HS-27A (cell line): ENCODE measurements at places on chromosomes 16 and 17.

DNA sequence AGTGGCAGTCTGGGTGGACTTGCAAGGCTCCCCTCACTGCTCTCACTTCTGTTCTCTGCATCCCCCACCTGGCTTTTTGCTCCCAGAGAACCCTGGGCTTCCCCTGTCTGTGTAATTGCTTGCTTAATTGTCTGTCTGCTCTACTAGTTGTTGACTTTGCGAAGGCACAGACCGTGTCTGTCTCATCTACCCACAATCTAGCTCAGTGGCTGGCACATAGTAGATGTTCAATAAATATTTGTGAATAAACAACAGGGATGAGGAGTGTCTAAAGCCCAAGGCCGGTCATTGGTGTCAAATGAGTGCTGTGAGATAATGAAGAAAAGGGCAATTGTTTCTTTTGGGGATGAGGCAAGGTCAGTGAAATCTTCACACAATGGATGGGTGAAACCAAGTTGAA is 2.8 kb upstream of the SEZ6 start:
- DNase-seq, result no peak

- DNase-seq, result peak; percentile 67
Measured at GRCh38 chr17:15490634-15491261, 23.3 kb upstream of the CDRT4 start.

GRCh38 chr16:10579965-10580882 is at the start of gene EMP2:
Gene EMP2 (minus strand): TSS chr16:10580598. CDS start chr16:10547617, 32,981 bp downstream.
- peak; percentile 34 for DNase-seq

- DNase-seq, result no peak
Measured at GRCh38 chr17:14701886-14702285, 401.0 kb downstream of the HS3ST3B1 start.

DNA sequence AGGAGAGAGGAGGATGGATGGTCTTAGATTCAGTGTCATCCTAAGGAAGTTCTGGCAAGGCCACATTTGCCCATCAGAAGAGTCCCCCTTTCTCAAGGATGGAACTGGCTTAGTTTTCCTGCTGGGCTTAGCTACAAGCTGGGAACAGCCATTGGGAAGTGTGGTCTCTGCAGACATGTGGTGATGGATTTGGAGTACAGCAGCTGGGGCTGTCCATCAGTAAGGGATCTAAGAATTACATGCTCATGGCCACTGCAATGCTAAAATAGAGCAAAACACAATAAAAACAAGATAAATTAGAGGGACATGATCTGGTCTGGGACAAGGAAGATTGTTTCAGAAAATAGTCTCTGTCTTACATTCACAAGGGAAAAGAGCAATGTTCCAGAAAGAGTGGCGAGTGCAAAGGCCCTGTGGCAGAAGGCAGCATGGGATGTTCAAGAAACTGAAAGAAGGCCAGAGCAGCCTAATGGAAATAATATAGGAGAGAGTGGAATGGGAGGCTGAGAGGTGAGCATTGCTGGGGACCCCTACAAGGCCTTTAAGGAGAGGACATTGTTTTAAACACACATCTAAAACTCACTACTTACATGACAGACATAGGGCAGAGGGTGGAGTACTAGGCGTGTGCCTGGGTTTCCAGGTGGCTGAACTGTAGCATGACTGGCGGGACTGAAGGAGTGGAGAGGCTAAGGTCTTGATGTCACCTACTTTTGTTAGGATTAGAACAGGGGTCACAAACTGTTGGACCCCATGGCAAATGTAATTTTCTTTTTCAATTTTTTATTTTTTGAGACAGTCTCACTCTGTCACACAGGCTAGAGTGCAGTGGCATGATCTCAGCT is 17.0 kb upstream of the TOX3 start:
- DNase-seq, result no peak

DNA sequence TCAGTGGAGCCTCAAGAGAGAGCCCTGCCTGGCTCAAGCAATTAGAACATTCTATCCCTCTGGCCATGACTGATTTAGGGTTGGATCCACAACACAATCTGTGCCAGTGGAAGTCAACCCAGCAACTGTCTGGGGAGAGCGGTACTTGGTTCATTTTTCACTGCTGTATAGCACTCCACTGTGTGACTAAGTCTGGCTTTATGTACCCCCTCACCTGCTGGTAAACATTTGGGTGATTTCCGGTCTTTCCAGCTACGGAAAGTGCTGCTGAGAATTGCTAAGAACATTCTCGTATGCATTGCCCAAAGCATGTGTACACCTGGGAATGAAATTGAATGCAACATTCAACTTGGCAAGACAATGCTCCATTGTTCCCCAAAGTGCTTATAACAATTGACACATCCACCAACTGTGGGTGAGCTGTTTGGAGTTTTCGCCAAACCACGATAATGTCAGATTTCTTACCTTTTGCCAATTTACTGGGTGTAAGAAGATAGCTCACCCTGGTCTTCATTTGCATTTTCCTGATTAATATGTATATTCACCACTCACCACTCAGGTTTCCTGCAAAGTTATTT is 63.5 kb upstream of the MED9 start:
- DNase-seq, result no peak

DNA sequence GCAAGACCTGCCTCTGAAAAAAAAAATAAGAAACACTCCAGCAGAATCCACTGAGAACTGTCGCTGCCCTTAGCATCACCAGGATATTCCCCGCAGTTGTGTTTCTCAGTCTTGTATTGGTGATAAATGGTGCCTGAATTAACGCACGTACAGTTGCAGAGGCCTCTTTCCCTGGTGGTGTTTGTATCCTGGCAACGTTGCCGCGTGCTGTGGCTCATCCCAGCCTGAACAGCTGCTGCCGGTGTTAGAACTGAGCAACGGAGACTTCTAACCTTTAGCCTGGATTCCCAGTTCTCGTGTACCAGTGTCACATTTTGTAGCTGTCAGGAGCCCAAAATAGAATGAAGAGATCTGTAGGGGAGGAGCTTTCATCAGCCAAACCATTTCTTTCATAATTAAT is 4.8 kb downstream of the MLYCD start:
- DNase-seq, result no peak

DNA sequence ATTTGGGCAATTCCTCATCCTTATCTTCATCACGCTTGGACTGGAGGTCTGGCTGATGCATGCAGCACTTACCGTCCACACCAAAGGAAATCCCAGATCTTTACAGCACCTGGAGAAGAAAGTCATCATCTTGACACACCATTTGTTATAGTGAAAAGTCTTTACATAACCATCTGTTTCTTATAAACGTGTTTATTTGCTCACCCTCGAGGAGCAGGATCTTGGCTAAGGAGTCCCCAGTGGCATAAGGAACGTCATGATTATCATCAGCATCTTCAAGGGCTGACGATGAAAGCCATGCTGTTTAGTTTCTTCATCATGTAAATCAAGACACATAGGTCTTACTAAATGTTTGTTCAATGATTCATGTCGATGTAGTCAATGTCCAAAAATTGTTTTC is 248.8 kb upstream of the ELAC2 start:
- DNase-seq, result no peak

GRCh38 chr17:71900621-71901229 is 220.1 kb upstream of the SOX9 start:
- no peak for DNase-seq

GRCh38 chr17:67648032-67648905 is 69.5 kb upstream of the NOL11 start:
- DNase-seq, result no peak

GRCh38 chr17:6995500-6996255 is at the start of gene ALOX12:
Gene ALOX12 (plus strand): TSS chr17:6996049. CDS start chr17:6996118, 69 bp downstream.
- DNase-seq, result no peak

DNA sequence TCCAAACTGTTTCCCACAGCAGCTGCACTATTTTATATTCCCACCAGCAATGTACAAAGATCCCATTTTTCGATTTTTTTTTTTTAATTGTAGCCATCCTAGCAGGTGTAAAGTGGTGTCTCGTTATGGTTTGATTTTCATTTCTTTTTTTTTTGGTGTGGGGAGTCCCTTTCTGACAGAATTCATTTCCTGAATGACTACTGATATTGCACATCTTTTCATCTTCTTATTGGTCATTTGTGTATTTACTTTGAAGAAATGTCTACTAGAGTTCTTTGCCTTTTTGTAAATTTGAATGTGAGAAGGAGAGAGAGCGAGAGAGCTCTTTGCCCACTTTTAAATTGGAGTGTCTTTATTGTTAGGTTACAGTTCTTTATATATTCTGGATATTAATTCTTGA is 14.0 kb downstream of the CYB5B start:
- no peak for DNase-seq

DNA sequence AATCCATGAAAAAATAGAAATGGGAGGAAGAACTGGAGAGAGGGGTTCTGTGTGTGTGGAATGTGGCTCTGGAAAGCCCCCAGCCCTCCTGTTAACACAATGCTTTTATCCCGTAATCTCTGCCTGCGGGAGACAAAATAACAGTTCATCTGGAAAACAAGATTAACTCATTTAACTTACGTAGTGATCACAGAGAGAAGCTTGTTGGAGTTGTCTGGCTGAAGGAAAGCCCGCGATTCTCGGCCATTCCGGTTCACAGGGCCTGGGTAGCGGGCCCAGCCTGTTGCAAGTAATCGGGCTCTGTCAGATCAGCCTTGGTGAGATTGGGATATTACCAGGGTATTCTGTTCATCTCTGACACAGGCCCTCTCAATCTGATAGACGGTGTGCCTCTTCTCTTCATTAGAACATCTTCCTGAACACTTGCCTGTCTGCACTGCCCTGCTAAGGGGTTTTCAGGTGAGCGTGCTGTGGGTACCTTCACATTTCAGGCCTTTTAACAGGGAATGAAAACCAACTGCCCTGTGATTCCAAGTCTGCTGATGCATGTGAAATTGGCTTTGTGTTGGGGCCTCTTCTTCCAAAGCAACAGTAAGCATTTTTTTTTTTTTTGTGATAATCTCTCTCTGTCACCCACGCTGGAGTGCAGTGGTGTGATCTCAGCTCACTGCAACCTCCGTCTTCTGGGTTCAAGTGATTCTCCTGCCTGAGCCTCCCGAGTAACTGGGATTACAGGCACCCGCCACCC is 609.9 kb downstream of the WWOX start:
- no peak for DNase-seq

GRCh38 chr16:28260193-28260592 is 32.1 kb upstream of the SBK1 start:
- DNase-seq, result no peak

DNA sequence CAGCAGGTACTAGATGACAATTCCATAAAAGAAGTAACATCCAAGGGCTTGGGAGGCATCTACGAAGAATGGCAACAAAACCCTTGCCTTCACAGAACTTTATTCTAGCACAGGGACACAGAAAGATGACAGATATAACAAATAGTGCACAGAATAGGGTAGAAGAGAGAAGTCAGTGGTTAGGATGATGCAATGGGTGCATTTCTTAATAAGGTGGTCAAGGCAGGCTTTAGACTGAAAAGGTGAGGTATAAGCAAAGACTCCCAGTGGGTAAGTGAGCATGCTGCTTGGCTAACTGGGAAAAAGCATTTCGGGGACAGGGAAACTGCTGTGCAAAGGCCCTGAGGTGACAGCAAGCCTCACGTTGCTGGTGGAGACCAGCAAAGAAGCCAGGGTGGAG is 175.9 kb downstream of the XYLT1 start:
- DNase-seq, result no peak

GRCh38 chr17:53420035-53420641 is 402.6 kb upstream of the KIF2B start:
- DNase-seq, result no peak

GRCh38 chr17:16140854-16141253 is 74.5 kb downstream of the NCOR1 start:
- DNase-seq, result no peak

GRCh38 chr17:2238432-2239169 is 65.0 kb downstream of the SMG6 start:
- DNase-seq, result no peak

DNA sequence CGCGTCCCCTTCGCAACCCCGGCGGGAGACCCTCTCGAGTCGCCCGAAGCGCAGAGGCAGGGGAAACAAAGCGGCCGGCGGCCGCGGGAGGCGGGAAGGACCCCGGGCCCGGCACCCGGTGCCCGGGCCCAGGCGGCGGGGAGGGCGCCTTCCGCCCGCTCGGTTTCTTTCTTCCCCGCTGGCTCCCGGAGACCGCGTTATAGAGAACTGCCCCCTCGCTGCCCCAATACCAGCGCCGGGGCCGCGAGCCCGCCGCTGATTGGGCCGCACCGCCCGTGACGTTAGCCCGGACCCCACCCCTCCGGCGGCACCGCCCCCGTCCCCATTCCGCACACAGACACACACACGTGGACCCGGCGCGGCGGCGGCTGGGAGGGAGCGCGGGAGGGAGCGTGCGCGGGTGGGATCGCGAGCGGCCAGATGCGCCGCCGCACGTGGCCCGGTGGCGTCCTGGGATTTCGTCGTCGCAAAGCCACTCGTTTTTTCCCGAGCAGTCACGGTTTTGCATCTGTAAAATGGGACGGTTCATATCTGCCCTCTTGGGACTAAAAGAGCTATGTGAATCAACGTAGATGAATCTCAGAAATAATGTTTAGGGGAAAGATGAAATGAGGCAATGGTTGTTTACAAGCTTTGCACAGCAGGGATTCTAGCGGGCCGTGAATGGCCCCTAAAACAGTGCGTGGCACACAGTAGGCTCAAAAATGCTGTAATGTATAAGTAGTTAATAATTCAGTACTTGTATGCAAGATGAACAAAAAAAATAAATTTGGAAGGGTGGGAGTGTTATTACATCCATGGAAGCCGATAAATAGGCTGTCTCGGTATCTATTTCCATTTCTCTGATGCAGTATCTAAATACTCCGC is at the start of gene EPOP:
Gene EPOP, minus strand, starts transcription at position 209 of the 867 bp plus-strand sequence. CDS start 462 bp downstream, outside the sequence.
- DNase-seq, result no peak

DNA sequence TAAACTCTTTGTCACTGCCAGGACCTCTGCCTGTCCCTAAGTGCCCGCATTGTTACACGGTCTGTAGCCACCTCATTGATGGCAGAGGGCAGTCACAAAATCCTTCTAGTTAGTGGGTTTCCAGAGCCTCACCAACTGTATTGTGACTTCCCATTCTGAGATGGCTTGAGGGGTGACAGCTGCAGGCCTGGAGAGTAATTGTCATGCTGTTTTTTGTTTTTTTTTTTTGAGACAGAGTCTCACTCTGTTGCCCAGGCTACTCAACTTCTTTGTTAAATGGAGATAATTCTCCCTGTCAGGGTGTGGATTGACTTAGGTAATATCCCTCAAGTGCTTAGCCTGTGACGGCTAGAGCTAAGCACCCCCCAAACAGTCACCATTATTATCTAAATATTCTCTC is 77.9 kb downstream of the SDR42E1 start:
- DNase-seq, result no peak

DNA sequence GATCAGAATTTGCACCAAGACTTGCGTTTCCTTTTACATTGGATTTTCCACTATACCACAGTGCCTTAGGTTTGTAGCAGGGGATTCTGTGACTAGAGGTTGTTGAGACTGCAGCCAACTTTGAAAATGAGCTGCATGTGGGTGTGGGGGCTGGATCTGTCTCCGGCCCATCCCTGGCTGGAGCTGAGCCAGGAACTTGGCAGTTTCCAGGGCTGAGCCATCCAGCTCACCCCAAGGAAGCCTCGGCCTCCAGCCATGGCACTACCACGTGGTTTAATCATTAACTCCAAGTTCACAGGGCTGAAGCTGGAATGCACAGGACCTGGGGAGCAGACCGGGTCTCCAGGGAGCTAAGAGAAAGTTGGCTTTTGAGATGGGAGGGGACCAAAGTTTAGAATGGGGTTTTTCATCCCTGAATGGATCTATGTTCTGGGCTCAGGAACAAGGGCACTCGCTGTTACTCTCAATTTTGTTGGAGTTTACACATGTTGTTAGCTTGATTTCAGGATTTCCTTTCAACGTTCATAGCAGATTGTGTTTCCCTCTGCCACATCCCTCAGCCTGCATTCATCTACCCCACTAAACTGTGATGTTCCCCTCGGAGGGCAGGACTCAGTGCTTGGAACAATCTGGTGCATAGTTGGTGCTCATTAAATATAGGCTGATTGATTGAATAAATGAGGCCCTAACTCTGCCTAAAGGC is 42.3 kb upstream of the HNF1B start:
- DNase-seq, result no peak
